Epithelial cell of prostate (primary cell): ENCODE measurements at places on chromosomes 2 and 18.

- DNase-seq: no peak
Measured at GRCh38 chr2:237053066-237053465, 32.6 kb upstream of the COPS8 start.

GRCh38 chr2:5454051-5454390 is 238.2 kb upstream of the SOX11 start:
- no peak for DNase-seq

DNA sequence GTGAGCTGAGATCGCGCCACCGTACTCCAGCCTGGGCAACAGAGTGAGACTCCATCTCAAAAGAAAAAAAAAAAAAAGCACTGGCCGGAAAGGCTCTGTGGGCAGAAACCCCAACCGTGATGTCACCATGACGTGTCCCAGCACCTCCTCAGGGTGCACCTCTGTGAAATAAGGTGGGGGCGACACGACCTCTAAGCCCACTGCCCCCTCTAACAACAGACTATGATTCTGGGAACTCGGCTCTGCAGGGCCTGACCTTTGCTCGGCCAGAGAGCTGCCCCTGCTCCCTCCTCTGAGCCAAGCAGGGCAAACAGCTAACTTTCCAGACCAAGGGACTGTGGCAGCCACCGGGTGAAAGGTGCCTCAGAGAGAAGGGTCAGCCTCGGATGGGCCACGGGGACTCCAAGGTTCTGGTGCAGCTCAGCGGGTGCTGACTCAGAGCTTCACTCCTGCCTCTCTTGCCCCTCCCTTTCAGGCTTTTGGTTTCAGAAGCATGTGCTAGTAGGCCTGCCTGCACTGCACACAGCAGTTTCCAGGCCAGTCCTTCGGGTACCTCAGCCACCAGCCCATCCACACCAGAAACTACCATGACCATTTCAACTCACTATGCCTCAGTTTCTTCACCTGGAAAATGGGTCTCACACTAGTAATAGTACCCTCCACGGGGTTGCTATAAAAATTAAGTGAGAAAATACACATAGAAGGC is 8.0 kb downstream of the TMBIM1 start:
- DNase-seq: no peak

- DNase-seq: no peak
Measured at GRCh38 chr2:6845903-6846302, 19.8 kb downstream of the CMPK2 start.

DNA sequence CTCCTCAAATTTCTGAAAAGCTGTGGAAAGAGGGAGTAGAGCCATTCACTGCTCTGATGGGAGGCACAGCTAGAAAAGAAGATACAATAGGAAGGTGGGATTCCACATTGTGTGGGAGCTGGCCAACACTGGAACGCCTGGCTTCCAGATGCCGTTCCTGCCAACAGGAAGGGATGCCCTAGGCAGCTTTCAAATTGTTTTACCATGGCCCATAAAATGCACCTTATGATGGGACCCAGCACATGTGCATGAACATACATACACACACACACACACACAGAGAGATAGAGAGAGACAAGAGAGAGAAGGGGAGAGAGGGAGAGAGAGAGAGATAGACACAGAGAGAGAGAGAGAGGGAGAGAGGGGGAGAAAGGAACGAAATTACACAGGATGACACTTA is 86.1 kb upstream of the BZW1 start:
- DNase-seq: no peak

- DNase-seq: no peak
Measured at GRCh38 chr2:98445177-98445682, 572 bp downstream of the INPP4A start.

DNA sequence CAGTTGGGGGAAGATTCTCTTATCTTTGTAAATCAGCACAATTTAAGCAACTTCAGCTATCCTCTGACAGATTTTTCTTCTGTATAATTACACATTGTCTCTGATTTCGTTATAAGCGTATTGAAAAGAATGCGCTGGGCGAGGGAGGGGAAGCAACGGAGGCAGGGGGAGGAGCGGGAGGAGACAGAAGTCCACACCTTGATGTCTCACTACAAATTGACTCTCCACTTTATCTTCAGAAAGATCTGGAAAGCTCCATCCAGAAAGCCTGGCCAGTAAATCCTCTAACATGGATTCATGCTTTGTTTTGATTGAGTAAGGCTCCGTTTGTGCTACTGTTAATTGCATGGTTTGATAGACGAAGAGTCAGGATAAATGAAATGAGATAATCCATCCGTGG is 76.6 kb downstream of the SMIM21 start:
- no peak for DNase-seq

- no peak for DNase-seq
Measured at GRCh38 chr2:74119339-74119738, 28.4 kb downstream of the BOLA3 start.

DNA sequence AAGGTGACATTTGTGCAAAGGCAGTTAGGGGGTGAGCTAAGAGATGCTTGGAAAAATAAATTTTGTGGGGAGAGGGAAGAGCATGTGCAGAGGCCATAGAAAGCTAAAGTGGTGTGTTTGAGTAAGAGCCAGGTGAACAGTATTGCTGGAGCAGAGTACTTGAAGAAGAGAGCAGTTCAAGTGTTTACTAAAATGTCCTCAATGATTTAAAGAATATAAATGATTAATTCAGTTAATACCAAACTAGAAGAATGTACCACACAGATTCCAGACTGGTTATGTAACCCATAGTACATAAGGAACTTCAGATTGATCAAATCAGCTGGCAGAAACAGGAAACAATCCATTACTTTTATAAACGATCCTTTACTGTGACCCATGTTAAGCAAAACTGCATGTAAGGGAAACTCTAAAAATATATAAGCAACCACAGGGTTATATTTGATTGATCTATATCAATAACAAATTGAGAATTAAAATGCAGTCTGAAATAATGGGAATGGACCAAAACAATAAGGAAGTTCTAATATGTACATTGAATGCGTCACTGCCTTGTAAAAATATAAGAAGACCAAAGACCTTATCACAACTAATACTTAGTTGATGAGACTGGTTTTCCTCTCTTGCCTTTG is 76.9 kb downstream of the LDAH start:
- DNase-seq: peak; percentile 2

DNA sequence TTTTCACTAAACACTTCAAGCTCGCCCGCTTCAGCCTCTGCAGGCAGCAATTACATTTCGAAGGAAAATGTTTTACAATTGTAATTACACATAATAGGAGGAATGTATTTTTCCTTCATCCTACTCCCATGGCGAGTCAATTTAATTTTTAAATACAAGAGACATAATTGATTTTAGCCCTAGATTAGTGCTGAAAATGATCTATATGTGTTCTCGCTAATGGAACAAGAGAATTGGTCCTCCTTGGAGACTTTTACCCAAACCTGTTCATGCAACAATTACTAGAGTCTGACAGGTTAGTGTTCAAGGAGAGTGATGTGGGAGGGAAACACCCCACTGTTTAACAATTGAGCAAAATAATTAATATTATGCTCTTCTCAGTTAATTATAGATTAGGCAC is 509.4 kb upstream of the SETBP1 start:
- DNase-seq: no peak
